ENCODE measurements at places on chromosomes 5 and 9. TPM values are rescaled to one million over a fixed set of nuclear protein-coding genes. Genes with fewer than 3 reads are reported as not detected.

Gene ADAMTS13
- total RNA-seq, result 0.27 TPM

Gene PSMB7
- 557 TPM for total RNA-seq

Gene ANKRD18B
- 4.2 TPM for total RNA-seq

Gene IFNA21
- not detected for total RNA-seq

Gene TAF11L12
- total RNA-seq, result not detected

Gene SHOC1
- not detected for total RNA-seq

Gene MPDZ
- total RNA-seq, result 57.2 TPM

Gene CNTFR
- not detected for total RNA-seq

Gene ARHGEF28
- 3.9 TPM for total RNA-seq

Gene PCDHB7
- 2.6 TPM for total RNA-seq

Gene C1QTNF2
- total RNA-seq, result 3.0 TPM

Gene TPPP
- total RNA-seq, result not detected

Gene PRELID1
- 434 TPM for total RNA-seq

Gene CDC20B
- total RNA-seq, result not detected

Gene BTNL8
- not detected for total RNA-seq

Gene C9orf152
- total RNA-seq, result not detected

Gene LRRC26
- total RNA-seq, result not detected

Gene TAF11L2
- total RNA-seq, result not detected

Gene LTC4S
- not detected for total RNA-seq

Gene CTXN3
- not detected for total RNA-seq

Gene NEUROG1
- total RNA-seq, result not detected

Gene MCCC2
- total RNA-seq, result 41.6 TPM

Gene SLC1A3
- 5.8 TPM for total RNA-seq

Gene PKD2L2
- not detected for total RNA-seq

Gene SMIM15
- total RNA-seq, result 69.0 TPM

Gene NUTM2G
- total RNA-seq, result under 0.01 TPM

Gene PLEKHG4B
- 9.0 TPM for total RNA-seq

Gene ECPAS
- total RNA-seq, result 109 TPM

Gene CYLC2
- not detected for total RNA-seq

Measured in Daoy (cell line).